ENCODE measurements at places on chromosomes 1 and 21. TPM values are rescaled to one million over a fixed set of nuclear protein-coding genes. Genes with fewer than 3 reads are reported as not detected.

GRCh38 chr1:69055194-69055593, 512.5 kb upstream of the LRRC7 start:
- DNase-seq = no peak

DNA sequence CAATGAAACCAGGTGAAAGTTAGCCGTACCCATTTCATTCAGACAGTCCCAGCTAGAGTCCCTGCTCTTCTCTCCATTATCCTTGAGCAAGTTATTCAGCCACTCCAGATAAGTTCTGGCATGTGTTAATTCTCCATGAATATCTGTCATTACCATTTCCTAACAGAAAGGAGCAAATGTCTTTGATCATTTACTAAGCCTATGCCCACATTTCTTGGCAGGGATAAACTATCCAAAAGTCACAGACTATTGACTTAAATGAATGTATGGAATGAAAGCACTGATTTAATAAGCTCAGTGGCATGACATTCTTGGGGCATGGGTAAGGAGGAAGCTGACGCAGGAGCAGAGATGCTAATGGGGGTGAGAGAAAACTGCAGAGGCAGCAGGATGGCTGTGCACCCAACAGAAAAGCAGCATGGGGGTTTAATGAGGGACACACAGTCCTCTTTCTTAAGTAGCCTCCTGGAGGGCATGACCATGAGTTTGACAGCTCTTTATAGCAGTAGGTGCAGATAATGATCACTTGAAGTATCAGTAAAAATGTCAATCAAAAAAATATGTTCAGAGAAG, 17.6 kb upstream of the DHCR24 start:
- DNase-seq = no peak

DNA sequence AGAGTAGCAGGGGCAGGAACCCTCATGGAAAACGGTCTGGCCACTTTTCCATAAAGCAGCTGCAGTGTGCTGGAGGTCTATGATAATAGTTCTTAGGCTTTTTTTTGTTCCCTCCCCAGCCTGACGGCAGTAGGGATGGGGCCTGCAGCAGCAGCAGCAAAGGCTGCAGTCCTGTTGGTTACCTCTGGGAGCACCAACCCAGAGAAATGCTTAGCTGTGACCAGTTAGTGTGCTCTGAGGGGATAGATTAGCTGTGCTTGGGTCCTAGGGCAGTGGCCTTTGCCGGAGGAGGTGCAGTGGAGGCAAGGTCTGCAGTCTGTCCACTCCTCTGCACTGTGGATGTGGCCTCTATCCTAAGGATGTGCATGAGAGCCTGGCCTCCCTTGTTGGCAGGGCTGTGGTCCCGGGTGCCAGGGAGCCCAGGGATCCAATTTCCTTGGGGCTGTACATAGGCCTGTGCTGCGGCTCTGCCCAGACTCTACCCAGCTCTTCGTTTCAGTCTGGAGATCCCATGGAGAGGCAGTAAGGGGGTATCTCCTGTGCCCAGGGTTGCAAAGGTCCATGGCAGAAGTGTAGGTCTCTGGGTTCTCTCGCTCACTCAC, 322.7 kb downstream of the PTBP2 start:
- no peak for DNase-seq

DNA sequence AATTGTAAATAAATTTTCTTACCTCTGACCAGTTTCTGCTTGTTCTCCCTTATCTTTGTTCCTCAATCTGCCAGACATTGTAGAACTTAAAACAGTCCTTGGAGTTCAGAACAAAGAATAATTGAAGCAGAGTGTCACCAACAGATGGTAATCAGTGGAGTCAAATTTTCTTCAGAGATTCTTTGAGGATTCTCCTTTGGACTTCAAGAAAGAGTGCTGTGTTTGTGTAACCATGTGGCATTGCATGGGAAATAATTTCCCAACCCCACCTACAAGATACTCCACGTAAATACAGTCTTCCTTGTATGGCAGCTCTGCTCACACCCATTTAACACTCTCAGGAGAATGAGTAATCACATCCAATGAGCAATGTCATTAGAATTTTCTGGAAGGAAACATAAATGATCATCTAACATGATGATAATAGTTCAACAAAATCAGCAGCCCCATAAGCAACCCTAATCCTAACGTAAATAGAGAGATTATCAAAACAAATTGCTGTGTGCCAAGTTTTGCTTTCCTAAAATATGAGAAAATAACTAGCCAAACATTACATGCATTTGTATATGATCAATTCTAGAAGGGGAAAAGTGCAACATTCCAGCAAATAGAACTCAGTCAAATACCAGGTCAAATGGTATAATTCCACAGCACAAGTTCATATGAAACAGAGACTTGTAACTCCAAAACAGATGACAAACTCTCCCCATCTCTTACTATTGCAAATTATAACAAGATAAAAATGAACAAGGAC, 6.9 kb upstream of the DENND1B start:
- no peak for DNase-seq

Gene ZNF648
- total RNA-seq = 0.21 TPM

Gene RSPH1
- total RNA-seq = 0.15 TPM

Gene ITLN1
- not detected for total RNA-seq

DNA sequence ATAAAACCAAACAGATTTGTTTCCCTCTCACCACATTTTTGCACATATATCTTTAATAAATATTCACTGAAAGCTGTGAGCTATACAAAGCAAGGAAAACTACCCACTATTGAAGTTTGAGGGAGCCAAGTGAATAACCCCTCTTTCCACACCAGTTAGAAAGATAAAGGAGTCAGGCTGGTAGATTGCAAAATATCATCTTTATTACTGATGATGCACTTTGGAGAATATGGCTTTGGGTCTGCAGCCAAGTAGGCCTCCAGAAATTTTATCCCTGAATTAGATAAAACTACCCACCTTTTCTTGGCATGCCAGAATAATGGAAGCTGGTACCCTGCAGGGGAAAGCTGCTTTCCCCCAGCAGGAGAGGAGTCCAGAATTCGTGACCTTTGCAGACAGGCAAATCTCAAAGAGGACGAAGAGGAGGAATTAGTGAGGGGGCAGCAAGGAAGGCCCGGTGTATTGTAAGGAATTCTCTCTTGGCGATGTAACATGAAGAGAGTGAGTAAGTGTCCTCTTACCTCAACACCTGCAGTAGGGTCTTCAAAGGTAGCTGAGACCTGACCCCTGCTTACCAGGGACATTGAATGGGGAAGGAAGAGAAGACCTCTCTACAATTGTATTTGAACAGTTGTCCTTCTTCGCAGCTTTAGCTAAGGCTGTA, 84.7 kb downstream of the LRRC8D start:
- DNase-seq = peak; percentile 26

DNA sequence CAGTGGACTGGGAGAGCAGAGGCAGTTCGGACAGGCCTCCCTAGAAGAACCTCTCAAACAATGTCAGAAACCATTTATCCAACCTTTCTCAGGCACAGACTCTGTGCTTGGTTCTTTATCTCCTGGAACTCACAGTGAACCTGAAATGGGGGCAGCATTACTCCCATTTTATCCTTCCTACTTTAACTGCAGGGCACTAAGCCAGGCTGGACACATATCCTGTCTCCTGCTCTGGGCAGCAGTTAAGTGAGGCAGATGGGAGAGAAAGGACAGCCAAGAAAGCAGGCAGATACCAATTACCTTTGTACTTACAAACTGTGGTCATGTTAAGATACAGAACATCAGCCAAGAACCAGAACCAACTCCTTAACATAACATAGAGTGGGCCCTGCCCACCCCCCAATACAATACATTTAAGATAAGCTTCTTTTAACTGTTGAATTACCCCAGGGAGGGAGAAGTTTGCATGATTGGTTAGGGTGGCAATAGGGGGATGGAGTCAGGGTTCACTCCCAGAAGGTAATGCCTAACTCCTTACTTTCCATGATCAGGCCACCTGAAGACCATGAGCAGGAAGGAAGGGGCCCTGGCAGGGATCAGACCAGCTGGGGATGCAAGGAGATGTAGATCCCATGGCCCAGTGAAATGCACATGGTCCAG, 10.9 kb downstream of the KDF1 start:
- DNase-seq = no peak

DNA sequence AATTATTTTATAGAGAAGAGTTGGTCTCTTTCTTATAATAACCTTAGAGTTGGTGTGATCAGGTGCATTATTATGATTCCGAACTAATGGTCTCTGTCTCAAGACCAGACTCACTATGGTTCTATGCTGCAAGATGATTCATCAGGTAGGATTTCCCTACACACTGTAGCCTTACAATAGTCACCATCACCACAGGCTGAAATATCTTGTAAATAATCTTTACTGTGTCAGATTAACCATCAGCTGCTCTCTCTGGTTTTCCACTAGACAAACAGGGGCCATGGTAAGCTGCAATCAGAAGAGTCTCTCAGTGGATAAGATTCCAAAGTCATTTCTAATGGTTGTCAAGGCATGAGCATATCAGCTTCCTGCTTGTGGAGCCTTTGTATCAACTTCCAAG, 4.4 kb upstream of the GBP4 start:
- no peak for DNase-seq

GRCh38 chr1:221394011-221394544, 347.8 kb downstream of the DUSP10 start:
- DNase-seq = no peak

Gene USH2A
- 0.37 TPM for total RNA-seq

DNA sequence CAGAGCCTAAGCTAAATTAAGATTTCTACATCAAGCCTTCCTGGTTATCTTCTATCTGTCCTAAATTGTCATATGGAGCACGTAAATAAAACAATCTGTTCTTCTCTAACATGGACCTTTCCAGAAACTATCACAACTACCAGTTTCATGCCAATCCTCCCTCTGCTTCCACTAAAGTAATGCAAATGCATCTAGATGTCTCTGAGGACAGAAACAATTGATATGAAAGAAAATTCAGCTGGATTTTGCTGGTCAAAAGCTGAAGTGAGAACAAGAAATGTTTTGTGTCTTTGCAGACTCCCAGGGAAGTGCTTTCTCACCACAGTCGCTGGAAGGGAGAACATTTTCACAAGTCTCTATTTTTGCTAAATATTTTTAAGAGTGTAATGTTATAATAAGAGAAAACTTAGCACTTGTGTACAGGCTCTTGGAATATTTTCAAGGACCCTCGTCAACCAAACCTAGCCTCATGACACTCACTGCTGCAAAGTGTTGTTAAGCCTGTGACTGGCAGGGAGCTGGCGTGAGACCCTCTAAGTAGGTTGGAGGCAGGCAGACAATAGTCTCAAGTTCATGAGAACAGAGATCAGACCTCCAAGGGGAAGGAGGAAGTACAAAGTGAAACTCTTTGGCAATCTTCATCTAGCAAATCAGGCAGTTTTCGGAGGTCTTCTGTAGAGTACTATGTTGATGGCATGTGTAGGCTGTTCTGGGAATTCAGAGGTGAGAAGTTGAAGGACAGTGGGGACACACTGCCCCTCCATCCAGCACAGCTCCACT, 38.8 kb downstream of the DNASE2B start:
- no peak for DNase-seq

Gene KDF1
- total RNA-seq = 14.6 TPM

- DNase-seq = no peak
Measured at GRCh38 chr1:56061824-56062223, 517.5 kb downstream of the PLPP3 start.

DNA sequence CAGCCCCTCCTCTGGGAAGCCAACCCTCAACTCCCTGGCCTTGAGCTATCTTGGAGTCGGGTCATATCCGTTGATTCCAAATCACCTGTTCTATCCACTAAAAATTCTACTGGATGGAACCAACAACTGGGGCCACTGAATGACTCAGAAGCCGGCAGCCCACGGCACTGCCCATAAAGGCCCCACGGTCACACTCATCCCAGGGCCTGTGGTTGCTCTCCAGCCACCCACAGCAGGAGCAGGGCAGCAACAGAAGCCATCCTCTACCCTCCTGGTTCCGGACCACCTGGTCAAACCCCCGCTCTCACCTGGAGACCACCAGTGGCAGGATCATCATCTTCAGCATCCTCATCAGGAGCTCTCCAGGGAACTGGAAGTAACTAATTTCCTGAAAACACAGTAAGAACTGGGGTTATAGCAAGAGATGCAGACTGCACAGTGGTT, 8.4 kb downstream of the SLC1A7 start:
- no peak for DNase-seq

Gene SH2D5
- 9.0 TPM for total RNA-seq

- no peak for DNase-seq
Measured at GRCh38 chr1:98991127-98992012, 13.3 kb downstream of the PLPPR5 start.

- DNase-seq = no peak
Measured at GRCh38 chr1:209511169-209511568, 72.3 kb upstream of the CAMK1G start.

Gene XKR8
- total RNA-seq = 23.3 TPM

DNA sequence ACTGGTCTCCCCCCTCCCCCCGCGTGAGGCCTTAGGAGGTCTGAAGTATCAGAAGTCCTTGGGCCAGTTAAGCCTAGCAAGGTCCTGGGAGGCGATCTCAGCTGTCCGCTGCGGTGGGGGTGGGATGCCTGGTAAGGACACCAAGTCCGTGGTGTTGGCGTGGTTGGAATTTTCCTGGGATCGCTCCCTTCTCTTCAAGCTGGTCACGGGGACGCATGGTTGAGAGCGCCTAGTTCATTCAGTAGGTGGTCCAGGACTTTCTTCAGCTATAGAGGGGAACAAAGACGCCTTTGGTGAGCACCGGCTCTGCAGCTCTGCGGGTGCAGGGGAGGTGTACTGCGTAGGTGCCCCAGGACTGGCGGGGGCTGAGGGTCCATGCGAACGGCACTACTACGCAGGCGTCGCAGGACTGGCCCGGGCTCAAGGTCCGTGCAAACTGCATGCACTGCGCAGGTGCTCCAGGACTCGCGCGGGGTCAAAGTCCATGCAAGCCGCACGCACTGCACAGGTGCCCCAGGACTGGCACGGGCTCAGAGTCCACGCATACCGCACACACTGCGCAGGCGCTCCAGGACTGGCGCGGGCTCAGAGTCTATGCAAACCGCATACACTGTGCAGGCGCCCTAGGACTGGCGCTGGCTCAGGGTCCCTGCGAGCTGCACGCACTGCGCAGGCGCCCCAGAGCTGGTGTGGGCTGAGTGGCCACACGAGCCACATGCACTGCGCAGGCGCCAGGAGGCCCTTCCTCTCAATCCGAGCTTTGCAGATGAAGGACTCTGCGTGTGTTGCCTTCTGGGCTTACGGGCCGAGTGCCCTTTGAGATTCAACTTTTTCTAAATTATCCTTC, 36.6 kb upstream of the HMGN1 start:
- no peak for DNase-seq

Gene FCGR1A
- not detected for total RNA-seq

DNA sequence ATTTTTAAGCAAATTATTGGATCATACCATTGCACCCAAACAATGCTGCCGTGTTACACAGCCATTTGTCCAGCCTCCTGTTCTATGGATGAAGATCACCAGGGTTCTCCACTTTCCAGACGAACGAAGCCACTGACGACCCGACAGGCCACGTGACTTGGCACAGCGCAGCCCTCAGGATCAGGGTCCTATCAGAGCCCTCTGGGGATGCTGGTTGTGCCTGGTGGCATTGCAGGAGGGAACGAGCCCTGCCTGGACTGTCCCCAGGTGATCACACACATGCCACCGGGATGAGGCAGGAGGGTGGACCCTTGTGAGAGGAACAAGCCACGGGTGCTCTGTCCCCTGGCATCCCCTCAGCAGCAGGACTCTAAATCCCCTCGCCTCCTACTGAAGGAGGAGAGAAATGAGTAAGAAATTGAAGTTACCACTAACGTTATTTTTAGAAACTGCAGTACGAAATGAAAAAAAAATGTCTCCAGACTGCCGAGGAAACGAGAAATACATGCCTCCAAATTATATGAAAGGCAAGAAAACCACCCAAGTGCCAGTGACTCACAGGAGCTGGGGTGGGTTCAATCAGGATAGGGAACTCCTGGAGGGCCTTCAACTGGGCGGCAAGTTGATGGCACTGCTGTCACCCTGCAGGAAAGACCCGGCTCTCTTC, 58.7 kb upstream of the PDE9A start:
- DNase-seq = no peak
